ENCODE measurements at places on chromosomes 7 and 10. TPM values are rescaled to one million over a fixed set of nuclear protein-coding genes. Genes with fewer than 3 reads are reported as not detected.

The COL17A1 gene
- 0.32 TPM for total RNA-seq

GRCh38 chr7:130095812-130096211, 25.5 kb downstream of the KLHDC10 start:
- no peaks in the 10 kb centered on the region for H3K27me3 ChIP-seq
- peaks cover 27% of the 10 kb centered on the region for H3K4me1 ChIP-seq
- DNase-seq, result no peak
- no peak overlapping the region for H3K4me3 ChIP-seq
- H3K36me3 ChIP-seq, result no peaks in the 10 kb centered on the region
- no peak overlapping the region for H3K27ac ChIP-seq

- peak; percentile 20 for DNase-seq
- no peaks in the 10 kb centered on the region for H3K36me3 ChIP-seq
- H3K4me3 ChIP-seq, result no peak overlapping the region
- no peaks in the 10 kb centered on the region for H3K27me3 ChIP-seq
Observed at GRCh38 chr7:149822353-149822943, 15.7 kb upstream of the ZNF862 start.

The MRPS16 gene
- total RNA-seq, result 55.9 TPM

GRCh38 chr7:120274482-120274881, 1.5 kb downstream of the KCND2 start:
- no peak overlapping the region for H3K27ac ChIP-seq
- H3K27me3 ChIP-seq, result peaks cover 8% of the 10 kb centered on the region
- peaks cover 8% of the 10 kb centered on the region for H3K4me1 ChIP-seq

The THSD7A gene
- 7.2 TPM for total RNA-seq

The CALCR gene
- total RNA-seq, result 0.24 TPM

The NPC1L1 gene
- total RNA-seq, result 0.21 TPM

DNA sequence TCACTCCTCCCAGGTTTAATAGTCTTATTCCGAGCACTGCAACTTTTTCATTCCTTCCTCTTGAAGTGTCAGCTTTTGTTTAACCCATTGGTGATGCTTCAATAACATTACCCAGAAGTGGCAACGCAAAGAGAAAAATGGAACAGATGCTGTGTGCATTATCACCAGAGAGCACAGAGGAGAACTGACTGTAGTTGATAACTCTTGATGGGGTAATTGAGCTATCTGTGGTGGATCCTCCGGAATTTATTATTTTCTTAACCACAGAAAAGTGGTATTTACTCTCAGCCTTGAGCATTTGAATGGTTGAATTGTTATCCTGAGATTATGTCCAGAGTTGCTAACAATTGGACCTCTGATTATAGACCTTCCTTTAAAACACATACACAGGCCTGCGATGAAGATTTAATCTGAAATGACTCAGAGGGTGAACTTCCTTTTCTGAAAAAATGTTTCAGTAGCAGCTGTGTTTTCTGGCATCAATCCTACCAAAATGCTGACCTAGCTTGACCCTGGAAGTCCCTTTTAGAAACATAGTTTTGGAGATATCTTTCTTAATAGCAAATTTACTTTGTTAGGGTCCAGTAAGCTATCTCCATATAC, 1584.4 kb upstream of the LRRTM3 start:
- no peak overlapping the region for H3K4me3 ChIP-seq
- no peaks in the 10 kb centered on the region for H3K36me3 ChIP-seq
- no peak overlapping the region for H3K27ac ChIP-seq
- no peaks in the 10 kb centered on the region for H3K4me1 ChIP-seq

DNA sequence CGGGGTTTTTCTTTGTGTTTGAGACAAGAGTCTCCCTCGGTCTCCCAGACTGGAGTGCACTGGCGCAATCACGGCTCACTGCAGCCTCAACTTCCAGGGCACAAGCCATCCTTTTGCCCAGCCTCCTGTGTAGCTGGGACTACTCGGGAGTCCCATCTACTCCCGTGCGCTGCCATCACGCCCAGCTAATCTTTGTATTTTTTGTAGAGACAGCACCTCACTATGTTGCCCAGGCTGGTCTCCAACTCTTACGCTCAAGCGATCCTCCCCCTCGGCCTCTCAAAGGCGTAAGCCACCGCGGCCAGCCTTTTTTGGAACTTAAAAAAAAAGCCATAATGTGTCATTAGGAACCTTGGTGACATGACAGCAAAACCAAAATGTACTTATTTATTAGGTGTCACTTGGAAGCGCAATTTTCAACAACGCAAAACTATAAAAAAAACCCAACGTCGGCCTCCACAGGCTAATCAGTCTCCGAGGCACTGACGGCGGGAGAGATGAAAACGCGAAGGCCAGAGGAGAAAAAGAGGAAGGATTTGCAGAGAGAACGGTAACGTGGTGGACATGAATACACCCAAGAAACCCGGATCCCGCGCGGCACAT, 911 bp upstream of the HNRNPH3 start:
- no peaks in the 10 kb centered on the region for H3K27me3 ChIP-seq
- peaks cover 51% of the 10 kb centered on the region for H3K4me1 ChIP-seq
- no peak for DNase-seq
- peak overlapping the region; percentile 99 for H3K27ac ChIP-seq

DNA sequence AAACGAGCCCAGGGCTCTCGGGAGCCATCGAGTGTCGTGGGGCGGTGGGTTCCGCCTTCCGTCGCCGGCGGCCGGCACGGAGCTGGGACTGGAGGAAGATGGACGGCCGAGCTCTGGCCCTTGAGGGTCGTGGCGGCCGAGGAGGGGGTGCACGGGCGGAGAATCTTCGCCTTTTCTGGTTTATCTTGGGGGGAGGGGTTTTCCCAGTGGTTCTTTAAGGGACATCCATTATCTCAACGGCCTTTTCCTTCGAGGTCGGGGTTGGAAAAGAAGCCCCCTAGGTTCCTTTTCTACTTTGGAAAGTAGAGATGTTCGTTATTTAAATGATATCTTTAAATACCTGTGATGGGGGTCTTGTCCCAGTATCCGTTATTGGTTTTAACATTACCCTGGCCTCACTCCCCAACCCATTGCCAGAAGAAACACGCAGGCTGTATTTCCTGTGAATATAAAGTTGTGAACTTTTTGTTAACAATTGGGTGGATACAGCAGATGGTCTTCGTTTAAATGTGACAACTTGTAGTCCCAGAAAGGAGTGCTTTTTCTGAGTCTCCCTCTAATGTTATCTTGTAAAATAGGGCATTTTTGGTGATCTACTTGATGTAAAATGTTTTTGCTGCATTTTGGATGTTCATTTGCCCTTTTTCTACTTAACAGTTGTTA, 765 bp downstream of the CCAR1 start:
- H3K36me3 ChIP-seq, result peaks cover 35% of the 10 kb centered on the region
- H3K4me1 ChIP-seq, result peaks cover 12% of the 10 kb centered on the region
- H3K27ac ChIP-seq, result peak overlapping the region; percentile 97
- H3K4me3 ChIP-seq, result peak overlapping the region; percentile 100
- no peaks in the 10 kb centered on the region for H3K27me3 ChIP-seq

The CAMK2B gene
- 0.30 TPM for total RNA-seq

The UTF1 gene
- not detected for total RNA-seq

- H3K27me3 ChIP-seq, result no peaks in the 10 kb centered on the region
- H3K4me3 ChIP-seq, result no peak overlapping the region
- no peak overlapping the region for H3K27ac ChIP-seq
- H3K36me3 ChIP-seq, result no peaks in the 10 kb centered on the region
Observed at GRCh38 chr7:91289633-91290254, 25.5 kb downstream of the FZD1 start.

The GIMAP2 gene
- 46.9 TPM for total RNA-seq

GRCh38 chr7:139022286-139022685, 13.6 kb downstream of the ZC3HAV1L start:
- H3K27me3 ChIP-seq, result no peaks in the 10 kb centered on the region
- H3K4me3 ChIP-seq, result no peak overlapping the region
- no peak for DNase-seq
- H3K4me1 ChIP-seq, result no peaks in the 10 kb centered on the region
- H3K36me3 ChIP-seq, result peaks cover 22% of the 10 kb centered on the region
- H3K27ac ChIP-seq, result no peak overlapping the region

DNA sequence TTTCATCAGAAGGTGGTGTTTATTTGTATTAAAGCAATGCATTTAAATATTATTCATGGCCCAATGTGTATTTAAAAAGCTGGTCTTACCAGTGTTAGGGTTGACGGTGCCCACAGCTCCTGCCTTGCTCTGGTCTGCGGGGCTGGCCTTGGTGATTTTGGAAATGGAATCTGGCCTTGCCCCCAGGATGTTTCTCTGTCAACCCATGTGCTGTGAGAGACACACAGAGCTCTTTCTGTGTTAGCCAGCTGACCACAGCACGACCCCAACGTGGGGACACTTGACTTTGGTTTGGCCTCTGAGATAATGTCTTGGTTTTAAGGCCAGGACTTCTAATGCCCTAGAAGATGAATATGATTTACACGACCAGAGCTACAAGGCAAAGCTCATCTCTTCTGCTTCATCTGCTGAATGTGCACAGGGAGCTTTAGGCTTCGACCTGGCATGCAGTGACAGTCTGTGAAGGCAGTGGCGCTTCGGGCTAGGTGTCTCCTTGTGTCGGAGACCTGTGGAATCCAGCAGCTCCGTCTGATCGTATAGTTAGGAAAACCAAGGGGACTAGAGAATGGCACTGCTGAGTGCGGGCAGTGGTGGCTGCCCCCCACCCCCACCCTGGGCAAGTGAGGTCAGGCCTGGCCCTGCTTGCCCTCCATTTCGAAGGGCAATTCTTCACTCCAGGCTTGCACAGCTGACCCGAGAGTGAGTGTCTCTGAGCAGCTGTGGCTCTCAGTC, 246.1 kb downstream of the EBF3 start:
- no peaks in the 10 kb centered on the region for H3K4me1 ChIP-seq
- H3K27me3 ChIP-seq, result no peaks in the 10 kb centered on the region
- DNase-seq, result no peak

DNA sequence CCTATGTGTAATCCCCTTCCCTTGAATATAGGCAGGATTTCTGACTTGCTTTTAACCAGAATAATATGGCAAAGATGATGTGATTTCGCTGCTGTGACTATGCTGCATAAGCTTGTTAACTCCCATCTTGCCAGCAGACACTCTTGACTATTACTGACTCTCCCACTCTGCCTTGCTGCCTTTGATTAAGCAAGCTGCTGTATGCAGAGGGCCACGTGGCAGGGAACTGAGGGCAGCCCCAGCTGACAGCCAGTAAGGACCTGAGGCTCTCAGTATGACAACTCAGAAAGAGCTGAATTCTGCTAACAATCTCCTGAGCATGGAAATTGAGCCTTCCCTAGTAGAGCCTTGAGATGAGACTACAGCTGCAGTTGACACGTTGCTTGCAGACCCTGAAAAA, 279.4 kb upstream of the CACNA2D1 start:
- H3K4me3 ChIP-seq, result no peak overlapping the region
- H3K27me3 ChIP-seq, result no peaks in the 10 kb centered on the region
- no peak overlapping the region for H3K27ac ChIP-seq
- H3K4me1 ChIP-seq, result no peaks in the 10 kb centered on the region

- no peaks in the 10 kb centered on the region for H3K27me3 ChIP-seq
- DNase-seq, result no peak
- H3K4me1 ChIP-seq, result no peaks in the 10 kb centered on the region
- no peaks in the 10 kb centered on the region for H3K36me3 ChIP-seq
- H3K4me3 ChIP-seq, result no peak overlapping the region
- no peak overlapping the region for H3K27ac ChIP-seq
Observed at GRCh38 chr10:62442006-62442405, 67.8 kb downstream of the ZNF365 start.
